ENCODE measurements at places on chromosomes 16 and 17.
A peak's percentile ranks its signal among the peaks of the same experiment; 100 is the strongest.

DNA sequence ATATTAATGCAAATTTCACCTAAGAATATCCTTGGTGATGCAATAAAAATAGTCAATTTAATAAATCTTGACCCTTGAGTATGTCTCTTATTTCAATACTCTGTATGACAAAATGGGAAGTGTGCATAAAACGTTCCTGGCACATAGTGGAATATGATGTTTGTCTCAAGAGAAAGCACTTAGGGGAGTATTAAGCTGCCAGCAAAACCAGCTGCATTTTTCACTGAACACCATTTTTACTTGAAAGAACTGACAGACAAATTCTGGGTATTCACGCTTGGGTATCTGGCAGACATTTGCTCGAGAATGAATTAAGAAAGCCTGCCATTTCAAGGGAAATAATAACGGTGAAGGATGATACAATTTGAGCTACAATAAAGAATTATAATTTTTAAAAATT lies 364.8 kb downstream of the SOX9 start:
- no peak for DNase-seq

GRCh38 chr16:85284141-85284817 lies 172.0 kb upstream of the CIBAR2 start:
- DNase-seq = no peak

GRCh38 chr17:1515640-1516387 lies 598 bp downstream of the INPP5K start:
- DNase-seq = peak; percentile 66

DNA sequence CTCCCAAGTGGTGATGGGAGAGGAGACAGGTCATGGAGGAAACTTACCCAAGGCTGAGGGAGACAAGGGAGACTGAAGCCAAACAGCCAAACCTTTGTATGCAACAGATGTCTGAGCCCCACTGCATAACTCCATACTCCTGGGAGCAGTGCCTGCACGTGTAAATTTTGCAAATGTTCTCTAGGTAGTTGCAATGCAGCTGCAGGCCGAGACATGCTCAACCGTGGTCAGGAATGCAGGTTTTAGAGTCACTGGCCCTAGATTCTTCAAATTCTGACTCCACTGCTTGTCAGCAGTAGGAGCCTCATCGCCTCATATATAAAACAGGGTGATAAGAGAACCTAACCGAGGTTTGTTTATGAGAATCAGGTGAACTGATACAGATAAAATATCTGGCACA lies 11.5 kb downstream of the DYNLRB2 start:
- no peak for DNase-seq

GRCh38 chr17:39863244-39863917 lies 731 bp downstream of the IKZF3 start:
- DNase-seq = no peak

GRCh38 chr16:82011199-82011641 lies at the start of gene SDR42E1:
Gene SDR42E1, minus strand, starts transcription at chr16:82011470. Its CDS starts 10,612 bp downstream, at chr16:82000858.
- peak; percentile 50 for DNase-seq

DNA sequence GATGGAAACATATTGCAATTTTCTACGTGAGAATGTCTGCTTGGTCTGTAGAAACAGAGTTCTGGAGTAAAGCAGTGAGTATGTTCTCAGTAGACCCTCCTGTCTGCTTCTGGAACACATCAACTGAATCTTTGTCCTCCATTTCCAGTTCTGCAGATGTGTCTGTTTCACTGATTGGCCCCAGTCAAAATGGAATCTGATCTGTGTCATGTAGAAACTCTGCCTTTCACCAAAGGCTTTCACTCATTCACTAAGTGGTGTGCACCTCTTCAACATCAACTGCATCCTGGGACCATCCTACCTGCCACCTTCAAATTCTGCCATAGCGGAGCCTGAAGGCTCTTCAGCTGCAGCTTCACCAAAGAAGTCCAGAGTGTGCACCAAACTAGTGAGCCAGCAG lies 2.8 kb upstream of the ZNF267 start:
- DNase-seq = peak; percentile 59

Data from activated CD4-positive, alpha-beta T cell treated with anti-CD3 and anti-CD28 coated beads, Interleukin-2, amount 50 U/mL, for 16 hours (primary cell).